ENCODE measurements at places on chromosomes 11 and 22.
A peak's percentile ranks its signal among the peaks of the same experiment; 100 is the strongest.

- DNase-seq, result no peak
Measured at GRCh38 chr11:109132539-109132938, 289.5 kb upstream of the C11orf87 start.

GRCh38 chr11:64334764-64335735 is 5.0 kb upstream of the CCDC88B start:
- DNase-seq, result no peak

- peak; percentile 22 for DNase-seq
Measured at GRCh38 chr11:17734986-17735817, 621 bp downstream of the KCNC1 start.

- DNase-seq, result no peak
Measured at GRCh38 chr11:103170865-103171264, 61.6 kb downstream of the DYNC2H1 start.

- DNase-seq, result peak; percentile 65
Measured at GRCh38 chr11:82867495-82868082, 32.6 kb downstream of the PRCP start.

DNA sequence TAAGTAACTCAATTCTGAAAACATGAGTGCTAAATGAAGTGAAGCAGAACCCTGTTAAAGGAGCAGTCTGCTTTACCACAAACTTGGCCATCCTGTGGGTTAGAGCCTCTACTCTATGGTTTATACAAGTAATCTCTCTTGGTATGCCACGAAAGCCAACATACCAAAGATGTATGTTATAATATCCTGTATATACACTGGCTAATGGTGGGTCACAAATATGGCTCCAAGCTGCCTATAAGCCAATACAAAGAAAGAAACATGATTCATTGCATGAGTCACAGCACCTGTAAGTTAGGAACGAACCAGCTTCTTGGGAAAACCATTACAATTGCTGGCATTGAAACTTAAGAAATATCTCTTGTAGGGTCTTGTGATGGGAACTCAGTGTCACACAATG is 16.1 kb downstream of the XRRA1 start:
- DNase-seq, result no peak

DNA sequence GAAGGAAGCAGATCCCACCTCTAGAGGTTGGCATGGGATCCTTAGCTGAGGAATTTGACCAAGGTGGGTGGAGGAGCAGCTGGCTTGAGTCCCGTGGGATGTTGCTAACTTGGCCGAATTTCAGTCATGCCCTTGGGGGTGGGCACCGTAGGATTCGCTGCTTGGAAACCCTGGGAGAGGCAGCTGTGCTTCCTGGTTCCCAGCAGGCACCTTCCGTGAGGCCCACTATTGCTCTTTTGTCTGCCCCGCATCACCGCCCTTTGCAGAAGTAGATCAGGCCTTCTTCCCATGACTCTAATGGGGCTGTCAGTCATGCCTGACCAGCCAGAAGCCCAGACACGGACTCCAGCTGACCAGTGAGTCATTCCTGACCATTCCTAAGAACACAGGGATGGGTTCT is 292.3 kb upstream of the SYN3 start:
- no peak for DNase-seq

GRCh38 chr22:28027453-28028448 is 108.7 kb upstream of the PITPNB start:
- DNase-seq, result no peak

DNA sequence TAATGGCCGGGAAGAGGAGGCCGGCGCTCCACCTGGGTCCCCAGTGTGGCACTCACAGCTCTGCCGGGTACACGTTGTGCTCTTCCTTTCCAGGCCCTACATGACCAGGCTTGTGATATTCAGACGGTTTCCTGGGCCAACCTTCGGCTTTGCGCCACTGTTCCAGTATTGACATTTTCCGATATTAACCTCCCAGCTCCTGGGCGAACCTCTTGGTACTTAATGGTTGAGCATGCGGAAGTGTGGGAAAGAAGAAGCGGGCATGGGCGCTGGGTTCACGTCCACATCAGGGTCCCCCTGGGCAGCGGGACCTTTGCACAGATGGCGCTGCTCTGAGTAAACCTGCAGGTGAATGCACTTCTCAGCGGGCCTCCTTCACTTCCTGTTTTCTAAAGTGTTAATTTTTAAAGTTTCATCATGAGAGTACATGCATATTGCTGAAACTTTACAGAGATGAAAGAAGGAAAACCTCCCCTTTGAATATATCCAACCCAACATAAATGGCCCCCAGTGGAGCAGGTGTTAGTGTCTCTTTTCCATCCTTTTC is 286.7 kb downstream of the TBC1D22A start:
- DNase-seq, result no peak

DNA sequence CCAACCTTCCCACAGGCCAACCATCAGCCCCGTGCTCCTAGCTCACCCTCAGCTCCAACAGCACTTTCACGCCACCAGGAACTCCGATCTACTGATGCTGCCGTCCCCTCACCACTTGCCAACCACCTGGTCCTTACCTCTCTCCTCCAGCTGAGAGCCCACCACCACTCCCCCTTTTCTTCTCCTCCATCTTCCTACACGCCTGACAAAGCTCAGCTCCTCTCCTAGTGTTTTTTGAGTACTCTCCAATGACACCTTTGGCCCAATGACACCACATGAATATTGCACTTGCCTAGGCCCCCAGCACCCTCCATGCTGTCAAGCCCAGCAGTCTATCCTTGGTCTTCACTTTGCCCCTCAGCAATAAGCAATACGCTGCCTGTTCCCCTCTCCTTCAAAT is 30.7 kb downstream of the HIRA start:
- no peak for DNase-seq

DNA sequence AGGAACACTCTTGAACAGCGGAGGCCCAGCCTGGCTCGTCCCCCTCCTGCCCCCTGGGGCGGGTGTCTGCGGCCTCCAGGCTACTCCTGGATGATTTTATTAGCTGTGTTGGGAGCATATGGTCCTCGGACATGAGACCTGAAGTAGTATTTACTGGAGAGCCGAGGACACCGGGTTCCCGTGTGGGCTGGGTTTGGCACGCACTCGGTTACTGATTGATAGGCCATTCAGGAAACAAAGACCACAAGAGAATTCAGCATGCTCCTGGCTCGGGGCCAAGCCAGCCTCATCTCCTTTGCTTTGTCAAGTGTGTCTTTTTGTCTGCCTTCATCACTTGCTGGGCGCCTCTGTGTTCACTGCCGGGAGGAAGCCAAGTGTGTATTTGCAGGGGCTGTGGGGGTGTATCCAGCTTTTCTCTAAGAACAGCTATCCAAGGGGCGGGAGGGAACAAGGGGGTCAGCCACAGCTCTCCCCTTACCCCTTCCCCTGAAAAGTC is 9.7 kb downstream of the FXYD2 start:
- DNase-seq, result peak; percentile 71

GRCh38 chr22:19700790-19701419 is 13.4 kb upstream of the SEPTIN5 start:
- DNase-seq, result no peak

DNA sequence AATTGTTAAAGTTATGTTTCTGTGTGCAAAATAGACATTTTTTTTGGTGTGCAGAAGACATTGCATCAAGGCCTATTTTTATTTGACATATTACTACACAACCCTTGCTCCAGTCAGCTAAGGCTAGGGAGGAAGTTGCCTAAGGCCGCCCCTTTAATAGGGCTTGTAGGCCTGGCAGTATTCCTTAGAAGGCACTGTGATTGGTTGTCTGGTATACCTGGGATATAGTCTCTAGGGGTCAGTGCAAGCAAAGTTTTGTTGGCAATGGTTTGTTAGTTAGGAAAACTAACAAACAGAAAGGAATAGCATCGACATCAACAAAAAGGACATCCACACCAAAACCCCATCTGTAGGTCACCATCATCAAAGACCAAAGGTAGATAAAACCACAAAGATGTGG is 16.9 kb downstream of the CCDC15 start:
- no peak for DNase-seq

DNA sequence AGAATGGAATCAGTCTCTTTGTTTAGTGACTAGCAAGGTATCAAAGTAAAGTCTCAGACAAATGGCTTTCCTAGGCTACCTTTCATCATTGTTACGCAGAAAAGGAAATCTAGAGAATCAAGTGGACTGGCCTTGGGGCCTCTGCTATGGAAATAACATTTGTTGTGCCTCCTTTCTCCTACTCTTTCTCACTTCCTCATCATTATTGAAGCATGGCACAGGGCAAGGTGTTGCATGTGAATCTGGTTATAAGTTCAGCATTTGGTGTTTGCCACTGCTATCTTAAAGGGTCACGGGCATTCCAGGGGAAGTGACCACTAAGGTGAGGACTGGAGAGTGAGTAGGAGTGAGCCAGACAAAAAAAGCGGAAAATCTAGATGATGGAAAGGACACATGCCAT is 54.9 kb downstream of the GLYATL1 start:
- no peak for DNase-seq

DNA sequence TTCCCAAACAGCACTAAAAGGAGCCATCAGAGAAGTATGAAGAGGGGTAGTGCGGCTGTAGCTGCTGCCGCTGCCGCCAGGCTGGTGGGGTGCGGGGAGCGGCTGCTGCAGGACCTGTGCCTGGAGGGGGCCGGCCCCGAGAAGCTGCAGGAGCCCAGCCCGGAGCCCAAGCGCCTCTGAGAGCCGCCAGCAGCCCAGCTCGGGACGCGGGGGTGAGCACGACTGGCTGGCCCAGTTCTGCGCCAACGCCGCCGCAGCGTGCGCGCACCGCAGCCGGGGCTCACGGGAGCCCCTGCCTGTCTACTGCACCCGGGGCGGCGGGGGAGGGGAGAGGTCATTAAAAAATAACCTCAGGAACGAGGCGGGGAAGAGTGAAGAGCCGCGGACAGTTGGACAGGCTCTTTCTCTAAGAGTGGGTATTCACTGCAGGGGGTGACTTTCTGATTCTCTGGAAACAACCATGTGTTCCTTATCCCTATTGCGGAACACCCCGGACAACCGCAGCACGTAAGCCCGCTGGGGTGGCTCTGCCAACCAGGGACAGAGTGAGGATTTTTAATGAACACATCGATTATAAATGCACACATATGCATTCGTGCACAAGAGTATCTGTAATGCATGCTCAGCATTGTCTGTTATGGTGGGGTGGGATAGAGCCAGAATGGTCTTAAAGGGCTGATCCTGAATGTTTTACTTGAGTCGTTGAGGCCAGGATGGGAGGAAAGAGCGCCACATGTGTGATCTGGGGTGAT is 453 bp downstream of the GAS2 start:
- no peak for DNase-seq

DNA sequence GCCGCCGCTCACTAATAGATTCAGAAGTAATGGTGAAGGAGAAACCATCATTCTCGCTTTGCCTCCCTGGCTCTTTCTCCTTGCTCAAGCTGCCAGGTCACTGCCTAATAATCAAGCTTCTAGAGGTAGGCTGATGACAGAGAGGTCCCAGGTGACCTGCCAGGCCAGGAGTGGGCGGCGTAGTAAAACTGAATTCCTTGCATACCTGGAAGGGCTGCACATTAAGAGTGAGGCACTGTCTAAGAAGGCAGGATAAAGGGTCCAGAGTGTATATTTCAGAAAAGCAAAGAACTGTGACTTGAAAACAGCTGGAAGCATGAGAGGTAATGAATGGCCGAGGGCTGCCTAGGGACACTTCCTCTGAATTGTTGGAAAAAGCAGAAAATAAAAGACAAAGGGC is 4.1 kb downstream of the SYT13 start:
- DNase-seq, result no peak

DNA sequence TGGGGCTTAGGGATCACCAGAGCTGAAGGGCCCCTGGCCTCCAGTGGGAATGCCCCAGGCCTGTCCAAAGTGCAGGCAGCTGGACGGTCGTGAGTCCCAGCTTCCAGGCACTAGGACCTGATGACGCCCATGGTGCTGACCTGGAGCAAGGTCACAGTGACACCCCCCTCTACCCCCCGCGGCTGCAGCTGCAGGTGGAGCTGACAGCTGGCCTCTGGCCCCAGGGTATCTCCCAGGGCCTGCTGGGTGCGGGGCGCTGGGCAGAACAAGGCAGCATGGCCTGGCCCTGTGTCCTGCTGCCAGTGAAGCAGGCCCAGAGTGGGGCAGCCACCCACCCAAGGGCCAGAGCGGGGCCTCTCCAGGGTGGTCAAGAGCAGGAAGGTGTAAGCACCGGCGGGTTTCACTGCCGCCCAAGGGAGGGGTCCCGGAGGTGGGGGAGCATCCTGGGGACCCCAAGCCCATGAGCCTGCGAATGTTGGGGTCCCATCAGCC is 553 bp upstream of the TCIRG1 start:
- DNase-seq, result no peak

- no peak for DNase-seq
Measured at GRCh38 chr11:27514076-27514475, 7.5 kb upstream of the LIN7C start.

- DNase-seq, result no peak
Measured at GRCh38 chr11:47340980-47341775, 11.3 kb downstream of the MYBPC3 start.

GRCh38 chr11:3835751-3836150 is 5.0 kb downstream of the RHOG start:
- no peak for DNase-seq

DNA sequence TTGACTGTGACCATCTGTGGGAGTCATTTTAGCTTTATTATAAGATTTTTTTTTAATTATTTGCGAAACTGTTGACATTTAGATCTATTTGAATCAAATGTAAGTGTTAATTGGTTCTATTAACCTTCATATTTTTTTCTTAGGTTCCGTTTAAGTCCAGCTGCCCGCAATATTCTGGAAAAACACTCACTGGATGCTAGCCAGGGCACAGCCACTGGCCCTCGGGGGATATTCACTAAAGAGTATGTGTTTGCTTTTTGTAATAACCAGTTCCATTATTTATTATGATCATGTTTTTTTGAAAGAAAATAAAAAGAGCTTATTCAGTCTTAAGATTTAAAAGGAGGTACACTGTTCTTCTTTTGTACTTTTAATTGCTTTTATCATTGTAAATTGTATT is 43.9 kb downstream of the PDHX start:
- no peak for DNase-seq

DNA sequence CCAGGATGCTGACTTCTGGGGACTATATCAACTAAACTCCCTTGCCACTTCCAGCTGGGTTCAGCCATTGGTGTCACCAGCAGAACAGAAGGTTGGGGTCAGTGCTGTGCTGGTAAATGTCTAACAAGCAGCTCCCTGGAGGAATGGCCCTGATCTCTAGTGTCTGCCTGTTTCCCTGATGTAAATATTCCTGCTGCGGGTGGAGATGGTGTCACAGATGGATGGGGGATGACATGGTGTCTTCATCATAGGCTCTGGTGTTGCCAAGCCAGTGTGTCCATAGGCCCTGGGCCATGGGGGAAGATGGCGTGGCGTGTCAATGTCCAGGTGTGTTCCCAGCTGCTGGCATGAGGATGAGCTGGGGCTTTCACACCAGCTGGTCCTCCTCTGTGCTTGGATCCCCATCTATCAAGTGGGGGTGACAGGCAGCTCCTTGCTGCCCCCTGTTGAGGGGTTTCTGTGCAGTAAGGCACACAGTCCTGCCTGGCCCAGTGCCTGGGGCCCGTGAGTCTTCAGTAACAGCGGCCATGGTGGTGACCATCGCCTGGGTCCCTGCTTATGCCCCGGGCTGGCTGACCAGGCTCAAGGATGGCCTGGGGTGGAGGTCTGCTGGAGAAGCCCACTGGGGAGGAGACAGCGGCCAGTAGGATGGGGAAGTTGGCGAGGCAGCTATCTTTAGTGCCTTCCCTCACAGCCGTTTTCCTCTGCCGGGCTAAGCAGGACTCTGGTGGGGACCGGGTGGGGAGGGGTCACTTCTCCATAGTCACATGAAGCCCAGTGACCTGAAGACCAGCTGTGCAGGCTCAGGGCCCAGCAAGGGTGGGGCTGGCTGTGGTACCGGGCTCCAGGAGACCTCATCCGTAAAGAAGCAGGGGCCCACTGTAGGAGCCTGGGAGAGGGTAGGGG is 12.7 kb downstream of the RPL3 start:
- DNase-seq, result no peak
